ENCODE measurements at places on chromosomes 4 and X.

DNA sequence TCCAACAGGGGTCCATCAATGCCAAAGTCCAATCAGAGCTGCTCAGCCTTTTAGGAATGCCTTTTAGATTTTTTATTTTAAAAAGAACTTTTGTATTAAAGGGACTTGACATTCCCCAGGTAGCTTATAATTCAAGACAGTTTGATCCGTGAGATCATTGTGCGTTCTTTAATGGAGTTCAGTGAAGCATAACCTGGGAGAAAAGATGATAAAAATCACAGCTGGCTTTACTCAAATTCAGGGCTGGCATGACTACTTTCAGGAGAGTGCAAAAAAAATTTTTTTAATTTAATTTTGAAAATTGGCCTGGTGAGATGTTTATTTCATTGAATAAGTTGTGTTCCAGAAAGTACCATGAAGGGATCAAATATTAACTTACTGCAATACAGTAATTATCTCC, 118.2 kb downstream of the VCX2 start:
- DNase-seq: no peak

GRCh38 chr4:60455380-60455779, 744.7 kb upstream of the ADGRL3 start:
- no peak for DNase-seq

DNA sequence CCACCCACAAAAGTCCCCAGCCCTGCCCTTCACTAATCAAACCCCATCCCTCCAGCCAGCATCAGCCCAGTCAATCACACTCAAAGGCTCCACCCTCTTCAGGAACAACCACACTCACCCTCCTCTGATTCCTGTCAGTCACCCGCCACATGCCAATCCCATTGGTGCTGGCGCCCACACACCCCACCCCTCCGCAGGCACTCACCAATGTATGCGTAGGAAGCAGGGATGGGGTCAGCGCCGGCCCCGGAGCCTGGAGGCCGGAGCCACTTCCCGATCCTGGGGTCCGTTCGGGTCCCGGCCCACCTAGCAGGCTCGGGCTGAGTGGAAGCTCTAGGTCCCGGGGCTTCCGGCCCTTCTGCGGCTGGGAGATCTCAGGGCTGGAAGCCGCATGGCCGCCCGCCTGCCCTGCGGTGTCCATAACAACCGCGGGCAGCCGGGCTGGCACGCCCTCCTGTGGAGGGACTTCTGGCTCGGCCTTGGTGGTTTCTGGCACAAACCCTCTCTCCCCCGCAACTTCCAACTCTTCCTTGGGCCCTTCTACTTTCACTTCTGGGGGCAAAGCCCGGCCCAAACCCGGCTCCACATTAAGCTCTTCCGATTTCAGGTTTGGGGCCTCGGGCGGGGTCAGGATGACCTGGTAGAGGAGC, 7.9 kb upstream of the CFP start:
- peak; percentile 63 for DNase-seq

DNA sequence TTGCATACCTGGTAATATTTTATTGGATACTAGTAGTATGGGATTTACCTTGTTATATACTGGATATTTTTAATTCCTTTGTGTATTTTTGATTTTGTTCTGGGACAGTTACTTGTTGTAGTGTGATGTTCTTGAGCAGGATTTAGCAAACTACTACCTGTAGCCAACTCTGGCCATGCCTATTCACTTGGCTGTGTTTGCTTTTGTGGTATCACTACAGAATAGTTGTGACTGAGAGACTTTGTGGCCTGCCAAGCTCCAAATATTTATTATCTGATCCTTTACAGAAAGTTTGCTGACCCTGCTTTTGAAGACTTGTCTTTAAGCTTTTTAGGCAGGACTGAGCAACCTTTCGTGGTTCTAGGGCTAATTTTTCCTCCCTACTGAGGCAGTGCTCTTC, 17.8 kb downstream of the ZCCHC4 start:
- no peak for DNase-seq

DNA sequence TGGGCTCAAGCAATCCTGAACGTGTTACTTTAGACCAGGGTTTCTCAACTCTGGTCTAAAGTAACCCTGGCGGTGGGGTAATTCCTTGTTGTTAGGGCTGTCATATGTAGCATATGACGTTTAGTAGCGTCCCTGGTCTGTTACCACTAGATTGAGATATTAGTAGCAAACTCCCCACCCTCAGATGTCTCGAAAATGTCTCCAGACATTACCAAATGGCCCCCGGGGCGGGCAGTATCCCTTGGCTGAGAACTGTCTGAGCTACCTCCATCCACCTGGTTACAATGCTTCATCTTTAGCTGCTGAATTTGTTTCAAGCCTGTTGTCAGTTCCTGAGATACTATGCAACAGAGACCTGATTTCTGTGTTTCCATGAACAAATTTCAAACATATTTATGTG, 56.7 kb downstream of the CLDN34 start:
- no peak for DNase-seq

- no peak for DNase-seq
Measured at GRCh38 chr4:138992676-138993075, 22.9 kb upstream of the NOCT start.

Data from bronchial epithelial cell (primary cell).